Stimulated activated naive CD8-positive, alpha-beta T cell treated with anti-CD3 and anti-CD28 coated beads, Interleukin-15, amount 100 ng/mL, for 72 hours (primary cell): ENCODE measurements at places on chromosomes 4 and X.

DNA sequence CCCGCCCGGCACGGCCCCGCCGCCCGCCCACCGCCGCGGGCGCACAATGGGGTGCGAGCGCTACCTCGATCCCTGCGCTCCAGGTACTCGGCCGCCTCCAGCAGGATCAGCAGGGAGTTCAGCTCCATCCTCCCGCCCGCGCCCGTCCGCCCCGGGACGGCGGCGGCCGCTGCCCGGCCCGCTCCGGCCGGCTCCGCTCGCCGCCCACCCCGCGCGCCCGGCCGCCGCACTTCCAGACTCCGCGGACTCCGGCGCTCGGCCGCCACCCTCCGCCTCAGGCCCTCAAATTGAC, at the start of gene MXD4:
MXD4 (minus strand) TSS at position 257 of the 292 bp plus-strand sequence; CDS start at position 128, 129 bp downstream.
- DNase-seq: no peak

DNA sequence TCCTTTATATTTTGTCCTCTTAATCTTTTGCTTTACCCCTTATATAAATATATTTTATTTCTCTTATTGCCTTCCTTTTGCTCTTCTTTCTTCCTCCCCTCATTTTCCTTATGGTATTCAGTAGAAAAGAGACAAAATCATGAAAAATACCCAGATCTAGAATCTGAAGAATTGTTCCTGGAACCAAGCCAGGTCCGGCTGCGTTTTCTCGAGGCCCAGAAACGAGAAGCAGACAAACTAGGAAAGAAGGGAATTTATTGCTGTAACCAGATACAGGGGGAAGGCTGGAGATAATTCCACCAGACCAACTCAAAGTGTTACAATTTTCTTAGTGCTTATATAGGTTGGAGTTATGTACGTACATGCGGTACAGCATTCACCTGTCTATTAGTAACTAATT, 328.7 kb downstream of the GABRG1 start:
- no peak for DNase-seq

DNA sequence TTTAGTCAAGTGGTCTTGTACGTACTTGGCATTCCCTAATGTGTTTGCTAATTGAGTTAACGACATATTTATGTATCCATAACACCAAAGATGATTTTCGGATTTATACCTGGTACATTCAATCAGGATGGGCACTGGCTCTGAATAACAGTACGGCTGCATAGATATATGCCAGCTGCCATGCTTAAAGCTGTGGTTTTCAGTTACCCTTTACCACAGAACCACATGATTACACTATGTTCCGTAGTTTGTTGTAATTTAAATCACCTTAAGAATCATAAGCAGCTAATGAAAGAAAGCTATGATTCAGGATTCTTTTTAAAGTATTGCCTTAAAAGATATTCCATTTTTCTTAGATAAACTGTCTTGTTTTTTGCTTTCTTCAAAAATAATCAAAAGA, 53.6 kb downstream of the FIP1L1 start:
- DNase-seq: no peak

- no peak for DNase-seq
Measured at GRCh38 chrX:25442499-25442898, 426.7 kb upstream of the ARX start.

GRCh38 chrX:150542846-150543229, 25.6 kb upstream of the MTM1 start:
- DNase-seq: no peak

DNA sequence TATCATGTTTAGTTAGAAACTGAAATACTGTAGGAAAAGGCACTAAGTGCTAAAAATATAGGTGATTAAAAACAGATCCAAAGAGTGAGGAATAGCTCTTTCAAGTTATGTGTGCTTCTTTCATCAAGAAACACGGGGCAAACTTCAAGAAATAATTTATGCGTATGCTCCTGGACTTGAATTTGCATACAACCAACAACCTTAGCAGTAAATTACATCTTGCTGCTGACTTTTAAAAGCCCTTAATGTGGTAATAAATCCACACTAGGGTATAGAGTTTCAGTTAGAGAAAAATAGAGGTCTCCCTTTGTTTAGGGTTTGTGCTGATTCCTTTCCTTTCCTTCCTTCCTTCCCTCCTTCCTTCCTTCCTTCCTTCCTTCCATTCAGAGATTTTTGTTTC, 94.5 kb upstream of the GC start:
- DNase-seq: no peak

DNA sequence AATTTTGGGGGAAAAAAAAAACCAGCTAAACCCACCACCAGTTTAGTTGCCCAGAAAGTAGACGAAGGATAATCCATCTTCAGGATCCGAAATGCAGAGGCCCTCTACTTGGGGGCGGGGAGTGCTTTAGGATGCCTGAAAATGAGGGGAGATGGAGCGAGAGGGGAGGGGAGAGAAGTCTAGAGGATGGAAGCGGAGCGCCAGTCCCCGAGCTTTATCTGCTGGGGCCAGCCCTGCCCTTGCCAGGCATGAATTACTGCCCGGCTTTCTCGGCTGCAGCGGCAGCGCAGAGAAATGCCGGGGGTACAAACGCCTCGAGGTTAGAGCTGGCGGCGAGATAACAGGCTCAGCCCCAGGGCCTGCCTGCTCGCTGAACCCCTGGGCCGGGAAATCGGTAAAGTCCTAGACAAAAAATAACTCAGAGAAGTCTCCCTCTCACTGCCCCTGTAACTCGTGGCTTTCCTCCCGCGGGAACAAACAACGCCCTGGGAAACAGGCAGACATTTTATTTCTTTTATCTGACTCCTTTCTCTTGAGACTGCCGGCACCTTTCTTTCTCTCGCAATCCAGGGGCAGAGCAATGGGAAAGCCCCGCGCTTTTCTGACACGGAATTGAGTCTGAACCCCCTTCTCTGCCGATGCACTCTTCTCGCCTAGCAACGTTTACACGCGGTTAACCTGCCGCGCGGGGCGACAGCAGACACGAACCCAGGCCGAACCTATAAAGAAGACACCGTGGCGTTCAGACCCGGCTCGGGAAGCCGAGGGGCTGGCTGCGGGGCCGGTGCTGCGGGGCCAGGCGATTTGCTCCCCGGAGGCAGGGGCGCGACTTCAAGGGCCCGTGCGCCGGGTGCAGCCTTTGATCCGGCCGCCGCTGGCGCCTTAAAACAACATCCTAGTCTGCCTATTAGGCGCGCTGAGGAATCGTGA, 3.1 kb upstream of the MSX1 start:
- no peak for DNase-seq

DNA sequence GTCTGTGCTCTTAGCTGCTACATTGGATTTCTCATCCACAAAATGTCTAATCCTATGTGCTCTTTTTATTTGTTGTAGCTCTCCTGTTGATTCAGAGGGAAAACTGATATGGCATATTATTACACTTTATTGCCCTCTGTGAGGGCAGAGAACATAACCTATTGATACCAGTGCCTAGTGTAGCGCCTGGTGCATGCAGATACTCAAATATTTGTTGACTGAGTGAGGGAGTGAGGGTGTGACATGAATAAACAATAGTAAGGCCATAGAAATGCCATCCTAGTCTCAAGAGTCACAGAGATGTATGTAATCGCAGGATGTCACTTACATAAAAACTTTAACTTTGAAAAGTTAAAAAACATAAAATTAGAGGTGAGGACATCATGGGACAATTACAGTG, 159.1 kb downstream of the SHROOM3 start:
- DNase-seq: no peak

DNA sequence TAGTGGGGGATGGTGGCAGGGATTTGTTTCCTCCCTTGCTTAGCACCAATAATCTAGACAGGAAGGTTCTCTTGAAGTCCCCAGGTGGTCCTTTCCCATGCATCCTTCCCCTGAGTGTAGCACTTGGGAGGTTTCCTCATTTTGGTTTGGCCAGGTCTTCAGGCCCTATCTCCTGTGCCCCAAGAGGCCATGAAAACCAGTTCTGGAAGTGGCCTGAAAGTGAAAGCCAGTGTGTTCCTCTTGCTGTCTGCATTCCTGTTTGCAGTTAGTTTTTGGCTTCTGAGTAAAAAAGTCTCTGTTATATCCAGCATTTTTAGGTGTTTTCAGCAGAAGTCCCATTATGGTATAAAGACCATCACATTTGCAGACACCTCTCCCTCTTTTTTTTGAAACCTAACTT, 59.5 kb downstream of the MTM1 start:
- DNase-seq: no peak

- no peak for DNase-seq
Measured at GRCh38 chr4:24190761-24191695, 301.2 kb upstream of the PPARGC1A start.

- no peak for DNase-seq
Measured at GRCh38 chrX:9231491-9231890, 197.6 kb upstream of the FAM9B start.

DNA sequence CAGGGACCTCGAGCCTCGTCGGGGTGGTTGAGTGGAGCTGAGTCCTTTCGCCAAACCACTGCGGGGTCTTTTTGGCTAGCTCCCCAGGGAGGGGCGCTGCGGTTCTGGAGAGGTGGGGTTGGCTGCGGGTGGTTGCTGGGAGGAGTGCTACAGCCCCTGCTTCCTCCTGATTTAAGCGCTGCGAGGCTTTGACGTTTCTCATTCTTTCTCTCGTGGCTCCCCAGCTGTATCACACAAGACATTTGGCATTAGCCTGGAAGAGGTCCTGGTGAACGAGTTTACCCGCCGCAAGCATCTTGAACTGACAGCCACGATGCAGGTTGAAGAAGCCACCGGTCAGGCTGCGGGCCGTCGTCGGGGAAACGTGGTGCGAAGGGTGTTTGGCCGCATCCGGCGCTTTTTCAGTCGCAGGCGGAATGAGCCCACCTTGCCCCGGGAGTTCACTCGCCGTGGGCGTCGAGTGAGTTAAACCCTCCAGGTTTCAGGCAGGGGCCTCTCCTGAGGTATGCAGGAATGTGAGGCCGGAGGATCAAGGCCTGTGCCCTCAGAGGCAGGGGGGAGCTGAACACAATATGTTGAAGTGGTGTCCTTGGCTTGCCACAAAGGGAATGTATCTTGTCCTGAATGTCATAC, 25.5 kb downstream of the ARHGAP36 start:
- DNase-seq: no peak

DNA sequence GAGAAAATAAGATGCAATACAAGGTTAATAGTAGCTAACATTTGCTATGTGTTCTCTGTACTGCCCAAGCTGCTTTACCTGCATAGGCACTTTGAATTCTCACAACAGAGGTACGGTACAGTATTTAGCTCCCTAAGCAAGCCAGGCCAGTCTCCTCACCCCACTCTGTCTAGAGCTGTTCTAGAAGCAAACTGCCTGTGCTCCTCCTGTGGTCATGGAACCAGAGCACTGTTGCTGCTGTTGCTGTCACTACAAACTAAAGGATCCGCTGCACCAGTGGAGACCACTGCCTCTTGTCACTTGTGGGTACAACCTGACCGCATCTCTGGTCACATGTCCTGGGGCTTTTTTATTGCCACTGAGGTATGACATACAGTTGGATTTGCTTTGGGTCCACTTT, 19.6 kb downstream of the ZNF330 start:
- DNase-seq: no peak

DNA sequence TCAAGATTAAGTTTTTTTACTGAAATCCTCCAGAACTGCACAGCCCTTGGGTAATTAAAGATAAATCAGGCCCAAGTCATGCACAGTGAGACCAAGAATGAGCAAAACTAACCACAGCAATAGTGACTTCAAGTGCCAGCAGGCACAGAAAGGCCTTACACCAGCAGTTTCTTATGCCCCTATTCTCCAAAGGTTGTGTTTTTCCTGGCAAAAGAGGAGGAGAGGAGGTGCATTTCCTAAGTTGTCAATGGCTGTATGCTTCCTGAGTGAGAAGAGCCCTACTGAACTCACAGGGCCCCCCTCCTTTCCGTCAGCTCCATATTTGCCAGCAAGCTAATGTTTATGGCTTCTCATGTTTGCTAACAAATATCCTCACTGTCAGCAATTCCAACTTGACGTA, 418.7 kb upstream of the INTU start:
- no peak for DNase-seq

GRCh38 chr4:173014836-173015235, 153.8 kb upstream of the GALNT7 start:
- no peak for DNase-seq

- no peak for DNase-seq
Measured at GRCh38 chr4:100838286-100838685, 320.5 kb upstream of the EMCN start.

GRCh38 chr4:17324386-17324830, 187.5 kb downstream of the QDPR start:
- peak; percentile 32 for DNase-seq

- no peak for DNase-seq
Measured at GRCh38 chrX:108198420-108198819, 106.8 kb downstream of the ATG4A start.

DNA sequence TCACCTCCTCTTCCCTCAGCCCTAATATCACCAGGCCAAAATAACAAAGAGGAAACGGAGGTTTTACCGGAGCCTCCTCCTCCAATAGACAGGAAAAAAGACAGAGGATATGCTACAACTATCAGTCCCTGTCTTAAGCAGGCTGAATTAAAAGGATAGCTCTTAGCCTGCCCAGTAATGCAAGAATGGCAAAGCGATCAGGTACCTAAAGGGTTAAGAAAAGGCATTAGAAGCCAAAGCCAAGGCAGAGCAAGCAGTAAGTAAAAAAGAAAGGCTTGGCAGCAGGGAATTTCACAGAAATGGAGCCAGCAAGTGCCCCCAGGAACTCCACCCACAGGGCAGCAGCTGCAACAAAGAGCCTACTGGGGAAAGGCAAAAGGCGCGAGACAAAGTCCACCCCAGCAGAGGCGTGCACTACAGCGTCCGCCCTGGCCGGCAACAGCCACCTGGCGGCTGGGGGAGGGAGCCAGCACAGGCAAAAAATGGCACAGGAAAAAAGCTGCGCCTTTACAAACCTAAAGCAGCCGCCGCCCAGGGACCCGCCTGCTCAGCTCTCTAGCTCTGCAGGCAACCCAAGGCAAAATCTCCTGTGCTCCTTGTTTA, 220.6 kb upstream of the ZC4H2 start:
- no peak for DNase-seq

GRCh38 chr4:186839122-186840037, 115.7 kb upstream of the FAT1 start:
- DNase-seq: no peak

GRCh38 chrX:68658530-68658929, 11.1 kb downstream of the STARD8 start:
- no peak for DNase-seq

DNA sequence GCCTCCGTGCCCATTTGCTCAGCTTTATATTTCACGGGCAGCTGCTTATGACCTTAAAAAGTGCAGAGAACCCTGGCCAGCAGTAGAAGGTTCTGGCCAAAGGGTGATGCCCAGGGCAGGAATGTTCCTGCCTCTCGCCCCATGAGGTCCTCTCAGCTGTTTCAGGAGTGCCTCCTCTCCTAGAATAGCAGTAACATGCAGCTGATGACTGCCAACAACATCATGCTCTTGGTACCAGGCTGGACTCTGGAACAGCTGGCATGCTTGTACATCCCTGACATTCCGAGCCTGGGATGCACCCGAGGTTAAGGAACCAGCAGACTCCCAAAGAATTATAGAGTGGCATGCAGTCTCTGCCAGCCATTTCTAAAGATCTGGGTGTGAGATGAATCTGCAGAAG, 11.7 kb upstream of the TENM3 start:
- no peak for DNase-seq

- DNase-seq: peak; percentile 10
Measured at GRCh38 chr4:18366892-18367291, 345.3 kb upstream of the LCORL start.
